ENCODE measurements at places on chromosomes 3 and 15.

DNA sequence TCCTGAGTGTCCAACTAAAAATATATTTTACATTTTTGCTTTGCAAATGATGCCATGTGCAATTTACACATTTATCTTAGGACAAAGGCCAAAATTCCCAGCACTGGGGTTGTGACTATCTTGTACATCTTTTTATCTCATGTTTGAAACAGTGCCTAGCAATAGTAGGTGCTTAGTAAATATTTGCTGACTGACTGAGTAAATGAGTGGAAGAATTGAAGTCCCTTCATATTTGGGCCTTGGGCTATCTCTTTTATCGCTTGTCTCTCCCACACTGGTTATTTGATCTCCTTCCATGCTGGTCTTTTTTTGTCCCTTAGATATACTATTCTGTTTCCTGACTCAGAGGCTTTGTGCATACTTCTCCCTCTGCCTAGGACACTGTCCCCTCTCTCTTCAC is 213.1 kb upstream of the GOLGA6L4 start:
- DNase-seq: no peak

DNA sequence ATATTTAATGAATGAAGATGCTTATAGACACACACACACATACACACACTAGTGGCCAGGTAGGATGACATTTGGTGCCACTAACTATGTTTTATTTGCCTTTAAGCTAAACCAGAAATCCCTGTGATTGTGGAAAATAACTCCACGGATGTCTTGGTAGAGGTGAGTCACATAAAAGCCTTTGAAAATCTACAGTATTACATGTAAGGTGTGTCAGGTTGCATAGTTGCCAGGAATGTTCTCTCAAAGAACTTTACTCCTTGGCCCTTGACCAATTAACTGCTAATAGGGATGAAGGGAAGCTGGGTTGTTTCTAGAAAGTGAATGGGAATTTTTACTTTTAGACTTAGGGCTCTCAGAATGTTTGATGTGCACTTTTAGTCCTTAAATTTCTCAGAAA is 9.9 kb downstream of the ZBED2 start:
- peak; percentile 73 for DNase-seq

GRCh38 chr3:66386011-66386924 is 114.6 kb downstream of the LRIG1 start:
- DNase-seq: no peak

DNA sequence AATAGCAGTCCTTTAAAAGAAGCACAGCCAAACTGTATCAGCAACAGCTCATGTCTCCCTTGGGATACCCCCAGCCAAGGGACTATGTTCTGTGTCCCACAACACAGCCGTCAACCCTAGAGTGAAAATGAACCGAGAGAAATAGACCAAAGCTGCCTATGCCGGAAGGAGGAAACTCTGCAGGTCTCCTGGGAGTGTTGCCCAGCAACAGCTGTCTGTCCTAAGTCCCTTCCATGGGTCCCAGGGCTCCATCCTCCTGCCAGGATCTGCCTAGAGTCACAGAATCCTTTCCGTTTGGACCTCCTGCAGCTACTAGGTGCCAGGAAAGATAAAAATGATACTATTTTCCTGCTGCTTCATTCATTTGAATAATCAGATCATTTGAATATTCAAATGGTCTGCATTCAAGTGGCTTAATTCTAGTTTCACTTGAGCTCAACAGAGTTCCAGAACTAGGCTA is 53.1 kb downstream of the TRANK1 start:
- DNase-seq: no peak

GRCh38 chr15:58139276-58139988 is 1.3 kb downstream of the AQP9 start:
- DNase-seq: no peak

DNA sequence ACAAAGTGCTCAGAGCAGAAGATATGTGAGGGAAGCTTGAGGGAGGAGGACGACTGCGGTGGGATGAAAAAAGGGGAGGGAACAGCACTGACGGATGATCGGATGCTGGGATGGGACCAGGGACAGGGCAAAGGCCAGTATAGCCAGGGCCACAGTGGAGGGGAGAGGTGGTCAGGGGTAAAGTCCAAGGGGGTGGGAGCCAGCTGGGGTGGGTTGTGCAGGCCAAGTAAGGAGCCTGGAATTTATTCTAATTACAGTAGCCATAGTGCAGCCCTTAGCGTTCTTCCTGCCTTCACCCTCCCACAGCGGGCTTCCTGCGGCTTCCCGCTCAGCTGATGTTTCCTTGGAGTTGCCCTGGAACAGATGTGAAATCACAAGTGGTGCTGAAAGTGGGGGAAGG is 7.6 kb upstream of the APEH start:
- no peak for DNase-seq

DNA sequence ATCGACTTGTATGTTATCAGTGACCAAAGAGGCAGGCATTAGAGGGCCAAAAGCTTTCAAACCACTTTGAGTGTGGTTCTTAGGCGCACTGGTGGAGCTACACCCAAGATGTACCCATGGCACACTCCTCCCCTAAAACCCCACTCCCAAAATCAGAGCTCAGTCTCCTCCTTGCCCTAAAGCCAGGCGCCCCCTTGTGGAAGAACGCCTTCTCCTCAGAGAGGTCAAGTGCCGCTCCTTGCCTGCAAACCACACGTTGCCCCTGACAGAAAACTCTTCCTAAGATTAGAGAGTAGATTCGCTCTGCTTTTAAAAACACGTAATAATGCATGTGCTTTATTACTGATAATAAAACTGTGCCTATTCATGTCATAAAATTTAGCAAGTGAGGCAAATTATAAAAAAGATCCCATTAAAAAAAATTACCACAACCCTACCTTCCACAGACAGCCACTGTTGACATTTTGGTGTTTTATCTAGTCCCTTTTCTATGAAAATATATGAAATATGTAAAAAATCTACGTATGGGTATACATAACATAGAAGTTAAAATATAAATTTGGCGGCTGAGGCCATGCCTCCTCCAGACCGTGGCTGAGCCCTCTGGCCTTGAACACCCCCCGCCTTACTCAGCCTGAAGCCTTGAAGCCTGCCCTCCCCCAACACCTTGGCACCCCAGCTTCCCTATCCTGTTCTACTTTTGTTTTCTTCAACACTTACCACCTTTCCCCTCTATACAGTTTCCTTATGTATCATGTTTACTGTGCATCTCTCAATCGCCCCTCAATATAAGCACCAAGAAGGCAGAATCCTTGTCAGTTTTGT is 33.5 kb downstream of the BCL2L10 start:
- DNase-seq: peak; percentile 46

DNA sequence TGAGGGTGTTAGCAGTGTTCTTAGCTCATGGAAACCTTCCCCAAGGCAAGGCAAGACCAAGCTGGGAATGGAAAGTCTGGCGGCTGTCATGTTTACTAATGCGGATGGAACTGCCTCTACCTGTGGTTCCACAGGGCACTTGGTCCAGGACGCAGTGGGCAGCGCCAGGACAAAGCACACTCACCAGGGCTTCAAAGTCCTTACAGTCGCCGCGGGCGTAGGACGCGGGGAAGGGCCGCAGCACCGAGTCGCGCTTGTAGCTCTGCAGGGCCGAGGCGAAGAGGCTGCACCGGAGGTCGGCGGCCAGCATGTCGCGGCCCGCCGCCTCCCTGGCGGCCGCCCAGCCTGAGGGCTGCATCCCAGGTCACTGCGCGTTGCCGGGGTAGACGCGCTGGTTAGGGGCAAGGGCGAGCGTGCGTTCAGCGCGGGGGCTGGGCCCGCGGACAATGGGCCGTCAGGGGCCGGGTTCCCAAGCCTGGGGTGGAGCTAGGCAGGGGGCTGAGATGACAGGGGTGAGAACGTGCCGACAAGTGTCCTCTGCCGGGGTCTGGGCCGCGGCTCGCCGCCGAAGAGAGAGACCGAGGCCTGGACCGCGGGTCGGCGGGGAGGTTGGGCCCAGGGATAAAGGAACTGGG is 497 bp downstream of the PARP16 start:
- DNase-seq: peak; percentile 66

GRCh38 chr3:105691633-105692032 is 177.2 kb downstream of the CBLB start:
- DNase-seq: no peak

- DNase-seq: peak; percentile 68
Measured at GRCh38 chr15:74438721-74439316, 5.1 kb upstream of the SEMA7A start.

GRCh38 chr15:84981711-84982300 is at the start of gene PDE8A:
Gene PDE8A, plus strand, starts transcription at chr15:84981856. Its CDS starts 307 bp downstream, at chr15:84982163.
- DNase-seq: peak; percentile 59

GRCh38 chr3:185552358-185552877 is at the start of gene LIPH:
Gene LIPH, minus strand, starts transcription at chr3:185552588. Its CDS starts 117 bp downstream, at chr3:185552471.
- peak; percentile 43 for DNase-seq

GRCh38 chr15:60695713-60696522 is 217.0 kb upstream of the ICE2 start:
- DNase-seq: no peak

GRCh38 chr3:193744048-193744821 is 151.2 kb downstream of the OPA1 start:
- no peak for DNase-seq

- no peak for DNase-seq
Measured at GRCh38 chr3:8497582-8497981, 4.0 kb upstream of the LMCD1 start.

- DNase-seq: no peak
Measured at GRCh38 chr3:24135280-24135679, 190.2 kb downstream of the NR1D2 start.

- no peak for DNase-seq
Measured at GRCh38 chr3:104521606-104522336, 844.9 kb upstream of the ALCAM start.

GRCh38 chr15:68992696-68993095 is 21.8 kb upstream of the NOX5 start:
- no peak for DNase-seq

GRCh38 chr3:173027429-173027828 is 113.6 kb downstream of the SPATA16 start:
- no peak for DNase-seq

DNA sequence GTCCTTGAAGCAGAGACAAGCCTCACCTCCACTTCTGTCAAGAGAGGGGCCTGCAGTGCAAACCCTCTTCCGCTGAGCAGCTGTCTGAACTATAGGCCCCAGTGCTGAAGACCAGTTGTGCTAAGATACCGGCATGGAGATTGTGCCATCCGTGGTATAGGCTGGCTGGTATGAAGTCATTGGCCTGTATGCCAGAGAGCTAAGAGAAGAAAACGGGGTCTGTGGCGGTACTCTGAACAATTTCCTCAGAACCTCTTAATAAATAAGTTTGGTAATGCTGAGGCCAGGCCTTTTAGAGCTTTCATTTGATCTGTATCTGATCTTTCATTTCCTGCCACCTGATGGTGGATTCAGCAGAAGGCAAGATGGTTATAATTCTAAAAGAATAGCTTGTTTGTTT is 123.0 kb downstream of the LRIG1 start:
- no peak for DNase-seq

GRCh38 chr15:59096429-59096828 is 8.5 kb upstream of the CCNB2 start:
- no peak for DNase-seq

DNA sequence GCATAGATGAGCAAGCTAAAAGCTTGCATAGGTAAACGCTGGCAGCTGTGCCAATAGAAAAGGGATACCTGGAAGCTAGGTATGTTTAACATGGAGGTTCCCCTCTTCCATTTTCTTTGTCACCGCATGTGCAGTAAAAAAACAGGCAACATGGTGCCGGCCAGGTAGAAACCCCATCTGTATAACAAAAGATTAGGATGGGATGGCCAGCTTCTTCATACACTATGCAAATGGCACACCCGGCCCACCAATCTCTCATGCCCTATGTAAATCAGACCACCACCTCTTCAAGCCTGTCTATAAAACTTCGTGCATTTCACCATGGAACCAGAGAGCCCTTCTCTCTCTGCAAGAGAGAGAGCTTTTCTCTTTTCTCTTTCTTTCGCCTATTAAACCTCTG is 224.3 kb upstream of the P2RY1 start:
- DNase-seq: no peak

- no peak for DNase-seq
Measured at GRCh38 chr3:197750858-197751737, 1.4 kb downstream of the FYTTD1 start.

- peak; percentile 14 for DNase-seq
Measured at GRCh38 chr3:66253790-66254620, 33.2 kb downstream of the SLC25A26 start.

DNA sequence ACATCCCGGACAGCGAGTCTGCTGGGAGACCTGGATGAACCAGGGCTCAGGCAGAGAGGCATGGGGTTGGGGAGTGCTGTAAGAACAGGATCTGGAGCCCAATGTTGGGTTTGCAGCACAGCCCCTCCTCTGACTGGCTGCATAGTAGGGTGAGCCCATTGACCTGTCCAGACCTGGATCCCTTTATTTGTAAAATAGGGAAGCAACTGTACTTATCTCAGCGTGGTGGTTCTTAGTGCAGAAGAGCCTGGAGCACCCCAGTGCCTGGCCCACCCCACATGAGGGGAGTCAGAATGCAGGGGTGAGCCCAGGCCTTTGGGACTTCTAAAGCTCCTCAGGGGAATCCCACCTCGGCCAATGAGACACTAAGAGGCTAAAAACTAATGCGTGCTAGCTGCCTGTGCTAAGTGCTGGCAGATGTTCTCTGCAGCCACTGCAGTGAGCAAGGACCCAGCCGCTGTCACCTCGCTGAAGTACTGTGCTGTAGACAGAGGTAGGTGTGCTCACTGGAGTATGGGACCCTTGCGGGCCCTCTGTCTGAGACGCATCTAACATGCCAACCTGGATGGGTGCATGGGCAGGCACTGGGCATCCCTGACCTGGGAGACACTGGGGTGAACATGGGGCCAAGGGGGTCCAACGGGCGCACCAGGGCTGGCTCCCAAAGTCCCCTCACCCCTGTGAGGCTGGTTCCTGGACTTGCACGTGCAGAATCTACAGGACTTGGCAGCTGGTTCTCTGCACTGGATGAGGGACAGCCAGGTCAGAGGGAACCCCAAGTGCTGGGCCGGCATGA is 95.6 kb downstream of the ATP10A start:
- DNase-seq: no peak

- no peak for DNase-seq
Measured at GRCh38 chr3:57942388-57942787, 65.8 kb upstream of the FLNB start.

- DNase-seq: no peak
Measured at GRCh38 chr3:160820022-160820421, 64.0 kb downstream of the PPM1L start.

DNA sequence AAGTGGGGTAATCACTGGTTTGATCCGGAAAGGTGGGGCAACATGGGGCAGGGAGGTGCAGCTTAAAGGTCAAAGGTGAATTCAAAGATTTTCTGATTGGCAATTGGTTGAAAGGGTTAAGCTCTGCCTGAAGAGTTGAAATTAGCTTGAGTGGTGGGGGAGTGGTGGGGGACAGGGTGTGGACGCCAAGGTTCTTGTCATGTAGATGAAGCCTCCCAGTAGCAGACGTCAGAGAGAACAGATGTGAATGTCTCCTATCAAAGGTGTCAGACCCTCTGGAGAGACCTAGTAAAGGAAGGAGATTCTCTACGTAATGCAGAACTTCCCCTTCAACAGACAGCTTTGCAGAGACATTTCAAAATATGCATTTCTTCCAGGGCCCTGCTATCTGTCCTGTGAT is 62.8 kb downstream of the ABCC5 start:
- DNase-seq: no peak
